ENCODE measurements at places on chromosomes 7 and 10.

DNA sequence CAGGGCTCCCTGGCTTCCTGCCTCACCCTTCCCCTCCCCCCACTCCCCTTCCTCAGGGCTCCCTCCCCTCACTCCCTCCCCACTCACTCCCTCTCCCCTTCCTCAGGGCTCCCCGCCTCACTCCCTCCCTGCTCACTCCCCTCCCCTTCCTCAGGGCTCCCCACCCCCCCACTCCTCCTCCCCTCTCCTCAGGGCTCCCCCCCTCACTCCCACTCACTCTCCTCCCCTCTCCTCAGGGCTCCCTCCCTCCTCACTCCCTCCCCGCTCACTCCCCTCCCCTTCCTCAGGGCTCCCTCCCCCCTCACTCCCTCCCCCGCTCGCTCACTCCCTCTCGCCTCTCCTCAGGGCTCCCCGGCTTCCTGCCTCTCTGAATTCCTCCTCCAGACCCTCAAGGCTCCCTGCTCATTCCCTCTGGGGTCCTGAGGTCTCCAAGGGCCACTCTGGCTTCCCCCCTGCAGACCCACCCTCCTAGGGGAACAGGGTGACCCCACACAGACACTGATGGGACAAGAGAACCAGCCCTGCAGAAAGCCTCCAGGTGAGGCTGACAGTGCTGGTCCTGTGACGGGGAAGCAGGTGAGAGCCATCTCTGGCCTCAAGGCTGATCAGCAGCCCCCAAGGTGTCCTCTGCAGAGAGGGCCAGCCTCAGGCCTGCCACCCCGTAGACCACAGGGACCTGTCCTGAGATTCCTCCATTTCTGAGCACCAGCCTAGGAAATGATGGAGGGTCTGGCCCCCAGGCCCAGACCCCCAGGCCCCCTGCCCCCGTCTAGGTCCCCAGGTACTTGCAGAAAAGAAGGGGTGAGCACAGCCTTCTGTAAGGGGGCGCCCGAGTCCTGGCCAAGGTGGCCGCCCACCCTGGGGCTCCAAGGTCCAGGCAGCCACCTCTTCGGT is 47.2 kb downstream of the PWWP2B start:
- DNase-seq, result no peak

- no peak for DNase-seq
Measured at GRCh38 chr7:89943525-89944050, 210.7 kb upstream of the STEAP1 start.

DNA sequence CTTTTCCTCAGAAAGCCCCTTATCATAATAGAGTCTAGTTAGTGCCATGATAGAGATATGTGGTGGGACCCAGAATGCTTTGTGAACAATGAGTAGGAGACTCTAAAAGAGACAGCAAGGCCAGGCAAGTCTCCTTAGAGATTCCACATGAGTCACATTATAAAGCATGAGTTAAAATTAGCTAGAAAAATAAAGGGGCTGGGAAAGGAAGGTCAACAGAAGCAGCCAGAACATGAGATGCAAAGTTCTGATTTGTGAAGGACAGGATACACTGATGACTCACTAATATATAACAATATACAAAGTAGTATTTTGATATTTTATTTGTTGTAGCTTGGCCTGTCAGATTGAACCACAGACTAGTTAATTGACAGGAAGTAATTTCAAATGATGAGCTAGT is 25.3 kb upstream of the SNX13 start:
- DNase-seq, result no peak

DNA sequence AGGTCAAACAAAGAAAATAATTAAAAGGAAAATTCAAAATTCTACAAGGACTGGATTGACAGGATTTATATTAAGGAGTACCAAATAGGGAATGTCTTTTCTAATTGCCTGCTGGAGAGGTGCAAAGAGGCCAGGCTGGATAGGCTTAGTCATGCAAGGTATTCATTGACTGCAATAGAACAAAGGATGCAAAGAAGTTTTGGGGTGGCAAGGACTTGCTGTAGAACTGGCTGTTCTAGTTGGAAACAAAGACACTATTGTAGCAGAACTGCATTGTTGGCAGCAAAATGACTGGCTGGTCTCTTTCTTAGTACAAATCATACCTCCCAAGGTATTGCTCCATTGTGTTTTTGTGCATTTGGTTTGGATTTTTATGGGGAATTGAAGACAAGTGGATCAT is 10.1 kb downstream of the ITGB8 start:
- DNase-seq, result no peak

- no peak for DNase-seq
Measured at GRCh38 chr7:123581162-123581459, 20.5 kb upstream of the ASB15 start.

GRCh38 chr7:22860337-22860736 is 37.7 kb upstream of the TOMM7 start:
- no peak for DNase-seq

- peak; percentile 51 for DNase-seq
Measured at GRCh38 chr7:134546955-134547354, 2.0 kb upstream of the AKR1B15 start.

DNA sequence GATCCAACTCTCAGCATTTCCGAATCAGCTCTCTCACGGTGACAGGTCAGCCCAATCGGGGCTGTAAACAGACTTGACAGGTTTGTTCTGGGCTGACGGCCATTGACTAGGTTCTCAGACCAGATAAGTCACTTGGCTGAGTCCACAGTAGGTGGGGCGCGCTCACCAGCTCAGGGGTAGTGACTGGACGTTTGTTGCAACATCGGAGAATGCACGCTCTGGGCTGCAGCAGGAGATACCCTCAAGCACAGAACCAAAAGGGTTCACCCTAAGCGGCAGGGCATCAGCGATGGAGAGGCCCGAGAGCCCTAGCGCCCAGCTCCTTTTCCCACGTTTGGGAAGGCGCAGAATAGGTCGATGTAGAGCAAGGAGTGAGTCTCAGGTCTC is 1.8 kb downstream of the KLLN start:
- DNase-seq, result no peak

GRCh38 chr10:61612009-61612408 is 50.7 kb upstream of the CABCOCO1 start:
- no peak for DNase-seq

DNA sequence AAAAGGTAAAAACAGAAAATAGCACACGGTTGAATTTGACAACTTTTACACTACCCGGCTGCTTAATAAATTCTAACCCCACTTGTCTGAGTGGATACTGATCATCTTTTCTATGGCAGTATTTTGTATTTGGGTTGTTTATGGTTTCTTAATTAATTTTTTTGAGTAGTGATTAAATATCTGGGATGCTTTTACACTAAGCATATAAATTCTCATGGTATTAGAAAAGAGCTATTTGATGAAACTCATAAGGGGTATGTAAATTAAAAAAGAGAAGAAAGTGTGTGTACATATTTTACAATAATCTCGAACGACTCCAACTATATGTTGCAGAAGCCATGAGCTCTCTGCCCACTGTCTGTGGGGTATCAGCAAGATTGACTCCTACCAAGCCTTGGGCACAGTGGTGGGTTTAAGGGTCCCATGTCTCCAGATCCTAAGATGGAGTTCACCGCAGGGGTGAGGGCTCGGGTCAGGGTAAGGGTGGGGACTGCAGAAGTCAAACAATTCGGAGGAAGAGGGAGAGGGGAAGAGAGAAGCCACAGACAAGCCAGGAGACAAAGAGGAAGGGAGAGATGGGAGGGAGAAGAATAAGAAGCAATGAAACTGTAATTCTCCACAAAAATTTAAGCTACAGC is 7.6 kb upstream of the HOXA13 start:
- DNase-seq, result no peak

- no peak for DNase-seq
Measured at GRCh38 chr7:17126413-17127268, 171.8 kb upstream of the AHR start.

DNA sequence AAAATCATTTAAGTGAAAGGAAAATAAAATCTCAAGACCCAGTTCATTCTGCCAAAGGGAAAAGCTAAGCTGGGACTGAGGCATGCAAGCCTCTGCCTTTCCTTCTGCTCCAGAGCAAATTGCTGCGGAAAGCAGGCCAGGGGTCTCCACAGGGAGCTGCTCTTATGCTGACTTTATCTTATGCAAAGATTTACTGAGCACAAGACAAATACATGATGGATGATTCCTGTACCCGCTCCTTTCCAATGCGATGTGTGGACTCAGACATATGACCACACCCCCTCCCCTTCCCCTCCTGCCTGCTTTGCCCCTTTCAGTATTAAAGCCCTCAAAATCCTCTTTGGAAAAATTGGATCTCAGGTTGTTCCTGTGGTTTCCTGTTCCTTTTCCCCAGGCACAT is 74.2 kb upstream of the INSIG1 start:
- no peak for DNase-seq

- no peak for DNase-seq
Measured at GRCh38 chr10:3858051-3858845, 73.2 kb upstream of the KLF6 start.

DNA sequence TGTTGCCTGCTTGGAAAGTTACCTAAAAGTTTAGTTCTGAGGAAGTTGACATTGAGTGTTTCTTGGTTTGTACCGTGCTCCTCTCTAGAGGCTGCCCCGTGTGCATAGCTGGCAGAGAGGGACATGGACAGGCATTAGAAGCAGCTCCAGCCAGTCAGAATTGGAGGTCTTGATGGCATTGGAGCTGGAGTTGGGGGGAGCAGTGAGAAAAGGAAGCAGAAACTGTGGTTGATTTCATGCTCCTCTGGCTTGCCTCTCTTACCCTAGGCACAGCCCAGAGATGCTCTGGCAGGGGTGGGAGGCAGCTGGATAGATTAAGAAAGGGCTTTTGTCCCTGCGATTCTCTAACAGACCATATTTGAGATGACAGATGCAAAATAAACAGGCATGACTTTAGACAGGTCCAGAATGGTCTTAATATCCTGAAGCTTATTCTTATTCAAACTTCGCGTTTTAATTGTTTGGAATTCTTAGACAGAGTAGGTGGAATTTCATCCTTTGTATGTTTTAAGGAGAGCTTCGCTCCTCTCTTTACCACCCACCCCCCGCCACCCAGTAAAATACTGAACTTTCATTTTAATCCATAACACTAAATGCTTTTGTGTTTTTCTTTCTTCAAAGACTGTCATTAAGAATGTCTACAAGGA is 73.5 kb upstream of the GLCCI1 start:
- no peak for DNase-seq

GRCh38 chr7:3979611-3980299 is 678.7 kb downstream of the SDK1 start:
- DNase-seq, result no peak

GRCh38 chr7:23696916-23697441 is 13.0 kb upstream of the STK31 start:
- DNase-seq, result peak; percentile 82

DNA sequence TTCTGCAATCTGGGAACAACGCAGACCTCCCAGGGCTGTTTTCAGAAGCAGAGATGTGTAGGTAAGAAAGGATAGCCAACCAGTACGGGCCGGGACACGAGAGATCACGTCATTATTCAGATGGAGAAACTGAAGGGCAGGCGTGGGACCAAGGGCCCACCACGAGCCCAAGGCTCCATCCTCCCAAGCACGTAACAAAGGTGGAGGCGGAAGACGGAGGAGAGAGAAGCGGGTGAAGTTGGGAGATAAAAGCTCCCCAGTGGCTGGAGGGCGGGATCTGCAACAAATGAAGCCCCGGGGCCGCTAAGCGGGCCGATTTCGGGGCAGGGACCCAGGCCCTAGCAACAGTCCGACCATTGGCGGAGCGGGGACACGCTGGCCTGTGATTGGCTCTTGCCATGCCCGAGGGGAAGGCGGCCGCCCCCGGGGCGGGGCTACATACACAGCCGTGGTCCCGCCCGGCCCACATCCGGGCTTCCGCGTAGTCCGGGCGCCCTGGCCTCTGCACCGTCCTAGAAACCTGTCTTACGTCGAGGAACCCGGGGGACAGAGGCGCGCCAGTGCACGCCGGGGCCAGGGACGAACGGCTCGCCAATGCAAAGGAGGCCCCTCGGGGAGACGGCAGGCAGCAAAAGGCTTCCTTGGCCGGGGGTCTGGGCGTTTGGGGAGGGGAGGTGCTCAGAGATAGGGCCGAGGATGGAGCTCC is 15.5 kb downstream of the HSPB1 start:
- peak; percentile 98 for DNase-seq

- DNase-seq, result no peak
Measured at GRCh38 chr10:119654540-119654939, 3.4 kb downstream of the BAG3 start.

DNA sequence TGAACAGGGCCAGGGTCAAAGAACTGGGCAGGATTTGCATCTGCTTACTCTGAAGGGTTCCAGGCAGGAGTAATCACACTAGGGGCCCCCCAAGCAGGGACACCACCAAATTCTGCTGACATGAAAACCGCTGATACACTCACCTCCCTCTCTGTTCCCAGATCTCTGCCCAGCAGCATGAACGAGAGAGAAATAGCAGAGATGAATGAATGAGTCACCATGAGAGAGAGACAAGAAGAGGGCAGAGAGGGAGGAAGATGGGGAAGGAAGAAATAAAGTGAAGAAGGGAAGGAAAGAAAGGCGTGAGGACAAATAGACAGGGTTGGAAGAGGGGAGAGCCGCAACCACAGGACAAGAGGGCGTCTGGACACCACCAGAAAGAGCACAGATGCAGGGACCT is 285.9 kb upstream of the NEBL start:
- DNase-seq, result no peak

GRCh38 chr10:88314362-88314761 is 268.8 kb downstream of the RNLS start:
- no peak for DNase-seq

DNA sequence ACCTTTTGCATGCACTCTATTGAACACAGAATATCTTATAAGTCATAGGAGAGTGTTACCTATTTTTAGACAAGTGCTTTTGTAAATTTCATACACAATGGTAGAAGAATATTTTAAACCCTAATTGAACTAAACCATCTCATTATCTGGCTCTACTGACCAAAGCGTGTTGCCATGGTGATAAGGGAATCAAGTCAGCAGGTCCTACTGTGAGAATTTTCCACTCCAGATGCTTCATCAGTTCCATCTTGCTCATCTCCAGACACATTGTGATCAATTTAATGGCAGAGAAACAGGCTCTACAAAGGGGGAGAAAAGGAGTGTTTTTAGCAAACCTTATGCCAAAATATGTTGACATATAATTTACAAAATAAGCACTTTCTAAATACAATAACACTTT is 621.9 kb upstream of the GHITM start:
- no peak for DNase-seq

DNA sequence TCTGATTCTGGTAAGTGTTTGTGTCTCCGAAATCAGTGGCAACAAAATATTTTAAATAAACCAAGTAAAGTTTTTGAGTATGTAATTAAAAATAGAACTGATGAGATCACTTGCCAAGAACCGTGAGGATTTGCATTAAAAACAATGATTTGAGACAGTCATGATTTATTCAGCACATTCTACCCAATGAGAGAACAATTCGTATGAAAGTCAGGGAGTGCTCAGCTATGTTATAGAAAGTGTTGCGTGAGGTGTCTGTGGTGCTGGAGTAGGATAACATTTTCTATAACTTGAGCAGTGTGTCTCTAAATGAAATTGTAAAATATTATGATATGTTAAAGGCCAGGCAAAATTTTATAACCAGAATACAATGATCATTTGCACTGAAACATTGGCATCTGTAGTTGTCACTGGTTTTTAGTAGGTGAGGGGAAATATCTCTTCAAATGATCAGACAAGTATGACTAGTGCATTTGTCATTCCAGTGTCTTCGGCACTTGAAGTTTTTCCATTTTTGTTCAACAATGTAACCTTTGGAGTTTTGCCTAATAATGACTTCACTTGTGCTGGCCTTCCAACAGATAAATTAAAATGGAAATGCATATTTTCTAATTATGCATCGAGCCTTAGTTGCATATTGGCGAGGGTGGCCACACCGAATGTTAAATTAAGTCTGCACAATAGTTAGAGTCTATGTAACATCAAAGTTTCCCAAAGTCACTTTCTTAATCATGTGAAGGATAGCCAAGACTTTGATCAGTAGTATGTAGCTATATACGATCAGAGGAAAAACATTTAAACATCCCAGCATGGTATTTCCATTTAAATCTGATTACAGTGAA is 335.9 kb downstream of the GFRA1 start:
- no peak for DNase-seq

Data from ecto neural progenitor cell (in vitro differentiated cells).